ENCODE measurements at places on chromosomes 2 and 18. TPM values are rescaled to one million over a fixed set of nuclear protein-coding genes. Genes with fewer than 3 reads are reported as not detected.

The CD8B2 gene
- total RNA-seq = 14.1 TPM

The PNO1 gene
- 11.8 TPM for total RNA-seq

The PXDN gene
- total RNA-seq = 0.42 TPM

The OR6B2 gene
- not detected for total RNA-seq

The LINC00305 gene
- total RNA-seq = not detected

The MYCN gene
- total RNA-seq = 0.16 TPM

The TUBB8B gene
- total RNA-seq = not detected

The SF3B6 gene
- 57.7 TPM for total RNA-seq

The CCL20 gene
- total RNA-seq = not detected

The CD8B gene
- 456 TPM for total RNA-seq

The KCNG2 gene
- not detected for total RNA-seq

The TCF23 gene
- total RNA-seq = not detected

The GAL3ST2 gene
- total RNA-seq = not detected

The HMSD gene
- not detected for total RNA-seq

The TNFRSF11A gene
- 0.36 TPM for total RNA-seq

The DGUOK gene
- 72.3 TPM for total RNA-seq

The G6PC2 gene
- total RNA-seq = not detected

The SLC4A5 gene
- total RNA-seq = 12.7 TPM

The ASNSD1 gene
- 49.8 TPM for total RNA-seq

The HAAO gene
- total RNA-seq = 0.31 TPM

The CHPF gene
- 3.8 TPM for total RNA-seq

The CPO gene
- total RNA-seq = not detected

The ITGB6 gene
- not detected for total RNA-seq

The UGT1A5 gene
- not detected for total RNA-seq

The SP100 gene
- 209 TPM for total RNA-seq

The UGT1A4 gene
- total RNA-seq = not detected

The UGT1A10 gene
- not detected for total RNA-seq

The TACR1 gene
- not detected for total RNA-seq

The SAG gene
- total RNA-seq = not detected

The RGPD4 gene
- total RNA-seq = 0.88 TPM

The ABCB6 gene
- 12.3 TPM for total RNA-seq

The CHRND gene
- total RNA-seq = not detected

The TGIF1 gene
- total RNA-seq = 80.1 TPM

The HRH4 gene
- total RNA-seq = not detected

The MRPS5 gene
- total RNA-seq = 66.0 TPM

The ITPRIPL1 gene
- total RNA-seq = 1.4 TPM

The GPR39 gene
- total RNA-seq = not detected

The DTNA gene
- not detected for total RNA-seq

The SCYGR4 gene
- not detected for total RNA-seq

The ADRA2B gene
- 0.22 TPM for total RNA-seq

The POTEF gene
- total RNA-seq = not detected

The BOLL gene
- not detected for total RNA-seq

The CSRNP3 gene
- not detected for total RNA-seq

The SOX11 gene
- total RNA-seq = not detected

The RAX gene
- total RNA-seq = not detected
